ENCODE measurements at places on chromosomes 13 and 19.
A peak's percentile ranks its signal among the peaks of the same experiment; 100 is the strongest.

DNA sequence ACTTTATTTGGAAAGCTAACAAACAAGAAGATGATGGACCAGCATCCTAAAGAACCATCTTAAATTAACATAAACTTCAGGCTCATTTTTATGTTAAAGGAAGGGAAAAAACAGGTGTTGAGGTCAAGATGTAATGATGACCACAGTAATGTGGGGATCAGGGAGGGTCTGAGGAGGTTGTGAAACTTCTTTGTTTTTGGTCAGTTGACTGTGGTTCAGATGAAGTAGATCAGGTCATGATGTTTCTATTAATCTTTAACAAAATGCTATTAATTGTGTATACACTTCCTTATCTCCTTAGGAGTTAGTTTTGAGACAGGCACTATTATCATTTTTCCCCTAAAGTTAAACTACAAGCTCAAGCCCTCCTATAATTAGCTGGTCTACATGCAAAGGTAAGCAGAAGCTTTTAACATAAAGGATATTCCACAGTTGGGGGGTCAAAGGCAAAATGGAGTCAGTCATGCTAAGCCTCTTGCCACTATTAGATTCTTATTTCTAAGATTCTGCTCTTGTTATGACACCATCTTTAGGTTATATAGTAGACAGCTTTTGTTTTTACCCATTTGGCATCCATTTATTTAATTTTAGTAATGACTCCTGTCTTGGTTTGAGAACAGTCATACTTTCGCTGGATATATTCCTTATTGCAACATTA lies 800.1 kb upstream of the PCDH9 start:
- DNase-seq: no peak

GRCh38 chr19:21907516-21907915 lies 71.5 kb upstream of the ZNF43 start:
- no peak for DNase-seq

- no peak for DNase-seq
Measured at GRCh38 chr13:113558461-113558860, 26.1 kb upstream of the TFDP1 start.

DNA sequence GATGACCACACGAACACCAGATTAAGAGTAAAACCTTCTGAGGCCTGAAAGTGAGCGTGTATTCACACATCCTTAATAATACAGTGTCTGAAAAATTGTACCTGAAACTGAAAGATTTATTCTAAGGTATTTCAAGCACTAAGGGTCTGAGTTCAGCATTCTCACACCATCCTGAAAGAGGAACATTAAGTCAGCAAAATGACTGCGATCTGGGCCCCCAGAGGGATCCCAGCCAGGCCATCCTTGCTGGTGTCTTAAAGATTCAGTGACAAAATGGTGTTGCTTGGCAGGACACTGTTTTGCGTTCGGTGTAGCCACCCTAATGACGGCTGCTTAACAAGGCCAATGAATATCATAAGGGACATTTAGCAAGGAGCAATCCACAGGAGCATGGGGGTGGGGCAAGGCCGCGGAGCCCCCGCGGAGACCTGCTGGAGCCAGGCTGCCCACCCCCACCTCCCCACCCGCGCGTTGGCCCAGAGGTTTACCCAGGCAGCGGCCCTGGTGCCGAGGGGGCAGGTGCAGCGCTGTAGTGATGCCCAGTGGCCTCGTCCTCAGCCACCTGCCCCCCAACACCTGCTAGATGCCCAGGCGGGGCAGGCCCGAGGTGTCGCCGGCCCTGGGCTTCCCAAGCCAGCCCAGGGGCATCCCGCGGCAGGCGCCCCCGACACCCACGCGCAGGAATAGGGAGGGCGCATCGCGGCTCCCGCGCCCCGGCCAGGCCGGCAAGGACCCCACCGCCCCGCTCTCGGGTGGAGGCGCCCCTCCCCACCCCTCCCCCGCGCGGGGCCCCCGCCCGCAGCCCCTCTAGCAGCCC lies 742 bp downstream of the NALCN start:
- DNase-seq: no peak

- no peak for DNase-seq
Measured at GRCh38 chr13:50365408-50366391, 350.5 kb downstream of the KCNRG start.

DNA sequence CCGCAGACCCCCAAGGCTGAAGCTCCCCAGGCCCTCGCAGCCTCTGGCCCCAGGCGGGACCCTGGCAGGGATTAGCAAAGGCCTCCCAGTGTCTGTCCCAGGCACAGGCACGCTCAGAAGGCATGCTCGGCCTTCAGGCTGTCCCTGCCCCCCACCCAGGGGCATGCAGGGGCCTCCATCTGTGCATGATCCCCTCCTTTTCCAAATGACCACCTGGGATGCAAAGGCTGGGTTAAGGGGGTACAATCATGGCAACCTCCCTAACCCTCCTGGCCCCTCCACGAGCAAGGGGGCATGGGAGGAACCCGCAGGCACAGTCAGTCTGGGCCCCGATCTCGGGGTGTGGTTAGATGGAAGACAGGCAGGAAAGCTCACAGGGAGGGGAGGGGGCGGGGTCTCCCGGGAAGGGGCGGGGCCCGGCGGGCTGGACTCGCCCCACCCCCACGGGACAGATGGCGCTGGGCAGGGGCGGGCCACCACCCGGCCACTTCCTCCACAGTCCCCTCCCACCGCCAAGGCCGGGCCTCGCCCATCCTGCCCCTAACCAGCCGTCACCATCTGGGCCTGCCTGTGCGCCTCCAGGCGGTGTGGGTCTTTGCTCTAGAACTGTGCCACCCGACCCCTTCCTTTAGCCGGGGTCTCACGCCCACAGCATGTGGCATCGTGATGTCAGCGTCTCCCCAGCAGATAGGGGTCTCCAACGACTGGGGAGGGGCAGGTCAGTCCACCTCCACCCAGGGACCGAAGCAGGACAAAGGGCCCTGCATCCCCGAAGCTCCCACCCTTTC lies 7.0 kb upstream of the REXO1 start:
- peak; percentile 68 for DNase-seq

DNA sequence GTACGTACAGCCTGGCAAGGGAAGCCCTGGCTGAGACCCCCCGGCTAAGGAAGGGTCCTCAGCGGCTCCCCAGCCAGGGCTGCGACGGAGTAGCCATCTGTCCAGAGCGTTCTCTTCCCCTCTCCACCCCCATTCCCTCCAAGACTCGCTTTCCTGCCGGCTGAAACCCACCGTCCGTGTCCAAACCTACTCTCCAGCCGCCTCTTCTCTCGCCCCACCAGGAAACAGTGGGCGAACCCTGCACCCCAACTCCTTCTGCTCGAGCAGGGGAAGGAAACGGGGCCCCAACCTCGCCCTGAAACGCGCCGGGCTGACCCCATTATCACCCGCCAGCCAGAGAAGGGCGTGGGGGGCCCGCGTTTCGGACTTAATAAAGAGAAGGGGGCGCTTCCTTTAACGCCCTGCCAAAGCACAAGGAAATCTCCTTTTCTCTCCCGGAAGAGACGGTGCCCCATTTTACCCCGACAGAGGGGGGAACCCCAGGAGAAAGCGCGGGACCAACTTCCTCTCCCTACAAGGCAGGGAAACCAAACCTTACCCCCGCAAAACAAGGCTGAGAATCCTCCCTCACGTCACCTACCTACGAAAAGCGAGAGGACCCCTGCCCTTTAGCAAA lies 2.5 kb downstream of the ZC3H4 start:
- DNase-seq: peak; percentile 32

DNA sequence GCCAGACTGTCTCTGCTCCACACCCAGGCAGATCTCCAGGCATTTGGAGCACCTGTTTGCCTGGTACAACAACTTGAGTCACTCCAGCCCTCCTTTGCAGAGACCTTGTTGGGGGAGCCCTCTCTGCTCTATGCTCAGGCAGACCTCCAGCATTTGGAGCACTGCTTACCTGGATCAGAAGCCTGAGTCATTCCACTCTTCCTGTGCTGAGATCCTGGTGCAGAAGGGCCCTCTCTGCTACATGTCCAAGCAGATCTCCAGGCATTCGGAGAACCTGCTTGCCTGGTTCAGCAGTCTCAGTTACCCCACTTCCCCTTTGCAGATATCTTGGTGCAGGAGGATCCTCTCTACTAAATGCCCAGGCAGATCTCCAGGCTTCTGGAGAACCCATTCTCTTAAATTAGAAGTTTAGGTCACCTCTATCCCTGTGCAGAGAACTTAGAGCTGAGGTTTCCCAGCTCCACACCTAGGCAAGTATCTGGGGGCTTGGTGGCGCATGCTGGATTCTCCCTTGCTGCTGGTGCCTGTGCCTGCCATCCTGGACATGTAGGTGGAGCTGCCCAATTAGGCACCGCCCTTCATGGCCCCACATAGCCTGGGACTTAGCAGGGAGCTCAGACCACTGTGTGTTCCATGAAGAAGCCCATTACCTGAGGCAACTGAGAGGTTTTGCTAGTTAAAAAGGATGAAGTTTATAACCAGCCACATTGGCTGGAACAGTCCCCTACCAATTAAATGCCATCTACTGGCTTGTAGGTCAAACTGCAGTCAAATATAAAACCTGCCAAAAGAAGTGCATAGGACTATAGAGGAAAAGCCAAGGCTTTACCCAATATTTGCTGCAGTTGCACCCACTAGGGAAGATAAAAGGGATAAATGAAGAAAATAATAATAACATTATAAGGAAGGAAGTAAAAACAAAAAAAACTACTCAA lies 97.6 kb upstream of the SLITRK6 start:
- DNase-seq: no peak

- DNase-seq: no peak
Measured at GRCh38 chr19:2043251-2043641, 7.8 kb downstream of the MKNK2 start.
